ENCODE measurements at places on chromosomes 4 and X.

DNA sequence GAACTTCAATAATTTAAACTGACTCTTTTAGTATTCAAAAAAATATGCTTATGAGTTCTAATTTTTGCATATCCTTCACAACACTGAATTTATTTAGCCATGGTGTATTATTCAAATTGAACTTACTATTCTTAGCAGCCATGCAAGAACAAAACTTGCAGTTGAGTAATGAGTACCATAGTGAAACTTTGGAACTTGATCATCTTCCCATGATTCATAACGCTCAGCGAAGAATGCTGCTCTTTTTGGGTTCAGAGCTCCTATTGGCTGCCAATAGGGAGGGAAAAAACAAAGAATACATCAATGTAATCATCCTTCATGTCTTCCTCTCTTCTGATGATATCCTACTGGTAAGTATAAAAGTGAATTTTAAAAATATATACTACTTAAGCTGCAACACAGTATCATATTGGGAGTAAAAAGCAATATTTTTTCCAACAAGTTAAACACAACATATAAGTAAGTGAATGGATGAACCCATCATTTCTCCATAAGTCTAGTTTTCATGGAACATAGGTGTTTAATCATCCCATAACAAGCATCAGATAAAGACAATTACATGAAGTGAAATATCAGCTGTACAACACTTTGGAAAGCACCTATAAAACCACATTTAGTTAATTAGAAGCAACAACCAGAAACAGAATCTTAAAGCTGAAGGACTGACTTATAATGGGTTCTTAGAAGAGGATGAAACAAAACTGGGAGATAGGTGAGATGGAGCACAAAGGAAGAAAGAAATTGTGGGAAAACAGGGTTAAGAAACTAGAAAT is 145.2 kb upstream of the MAB21L2 start:
- no peak for DNase-seq

DNA sequence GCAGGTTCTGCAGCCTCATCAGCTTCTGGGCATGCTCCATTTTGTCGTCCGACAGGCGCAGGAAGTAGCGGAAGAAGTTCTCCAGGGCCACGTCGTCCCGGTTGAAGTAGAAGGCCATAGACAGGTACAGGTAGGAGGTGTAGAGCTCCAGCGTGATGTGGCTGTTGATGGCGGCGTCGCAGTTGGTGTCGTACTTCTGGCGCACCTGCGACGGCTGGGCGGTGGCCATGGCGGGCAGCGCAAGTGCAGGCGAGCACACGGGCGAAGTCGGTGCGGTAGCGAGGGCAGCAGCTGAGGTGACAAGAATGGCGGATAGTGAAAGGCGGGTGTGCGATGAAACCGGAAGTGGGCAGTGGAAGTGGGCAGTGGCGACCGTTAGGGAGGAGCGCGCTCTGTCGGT is at the start of gene FTHL17:
Gene FTHL17, minus strand, starts transcription at position 317 of the 400 bp plus-strand sequence. Its CDS starts 88 bp downstream, at position 229.
- no peak for DNase-seq

- no peak for DNase-seq
These were observed 46.6 kb upstream of the HS6ST2 start for GRCh38 chrX:133005042-133005441.

DNA sequence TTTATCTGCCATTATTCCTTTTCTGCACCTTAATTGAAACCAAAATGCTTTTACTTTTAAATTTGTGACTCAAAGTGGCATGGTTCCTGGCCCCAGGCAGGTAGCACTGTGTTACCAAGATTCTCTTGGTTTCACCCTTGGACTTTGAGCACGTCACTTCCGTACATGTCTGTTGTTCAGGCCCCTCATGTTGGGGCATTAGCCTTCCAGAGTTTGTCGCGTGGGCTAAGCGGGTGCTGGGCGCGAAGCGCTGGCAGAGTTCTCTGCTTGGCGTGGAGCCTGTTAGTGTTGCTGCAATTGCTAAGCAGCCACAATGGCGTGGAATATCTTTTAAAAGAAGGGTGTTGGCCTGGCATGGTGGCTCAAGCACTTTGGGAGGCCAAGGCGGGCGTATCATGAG is 14.0 kb upstream of the TADA2B start:
- DNase-seq = no peak
